ENCODE measurements at places on chromosomes 13 and 19.

DNA sequence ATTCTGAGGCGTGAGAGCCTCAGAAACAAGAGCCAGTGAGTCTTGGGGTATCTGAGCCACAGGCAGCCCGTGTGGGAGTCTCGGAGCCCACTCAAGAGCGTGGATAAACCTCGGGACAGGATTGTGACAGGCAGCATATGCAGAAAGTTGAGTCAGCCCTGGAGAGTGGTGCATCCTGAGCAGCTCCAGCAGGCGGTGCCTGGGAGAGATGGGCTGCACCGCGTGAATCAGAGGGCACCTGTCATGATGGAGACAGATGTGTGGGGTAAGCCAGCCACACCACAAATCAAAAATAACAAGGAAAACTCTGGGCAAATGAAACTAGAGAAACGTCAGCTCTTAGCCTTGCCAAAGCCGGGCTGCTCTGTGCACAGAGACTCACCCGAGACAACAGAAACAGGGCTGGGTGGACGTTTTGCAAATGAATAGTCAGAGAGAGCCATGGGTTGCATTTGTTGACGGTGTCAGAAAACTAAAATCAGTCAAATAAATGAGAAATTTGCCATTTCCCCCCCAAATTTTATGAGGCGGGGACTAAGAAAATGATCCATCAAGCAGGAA lies 30.0 kb upstream of the POP4 start:
- no peak for DNase-seq

DNA sequence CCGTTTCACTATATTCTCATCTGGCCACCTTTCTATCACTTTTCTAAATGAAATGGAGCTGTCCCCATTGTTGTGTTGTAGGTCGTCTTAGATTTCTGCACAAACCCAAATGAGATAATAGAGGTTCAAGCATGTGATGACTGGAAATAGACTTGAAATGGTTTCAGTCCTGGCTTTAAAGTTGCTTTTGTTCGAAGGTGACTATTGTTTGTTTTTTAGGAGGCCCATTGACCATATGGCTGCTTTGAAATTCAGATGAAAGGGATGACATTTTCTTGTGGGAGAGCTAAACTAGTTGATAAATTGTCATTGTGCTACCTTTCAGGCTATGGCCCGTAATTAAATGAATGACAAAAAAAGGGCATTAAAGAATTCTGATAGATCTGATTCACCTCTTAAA lies 583.7 kb downstream of the GPC6 start:
- DNase-seq, result no peak

- no peak for DNase-seq
Measured at GRCh38 chr13:48505597-48506091, 27.2 kb downstream of the RCBTB2 start.

GRCh38 chr19:49613374-49613773 lies 22.4 kb downstream of the PRR12 start:
- no peak for DNase-seq

DNA sequence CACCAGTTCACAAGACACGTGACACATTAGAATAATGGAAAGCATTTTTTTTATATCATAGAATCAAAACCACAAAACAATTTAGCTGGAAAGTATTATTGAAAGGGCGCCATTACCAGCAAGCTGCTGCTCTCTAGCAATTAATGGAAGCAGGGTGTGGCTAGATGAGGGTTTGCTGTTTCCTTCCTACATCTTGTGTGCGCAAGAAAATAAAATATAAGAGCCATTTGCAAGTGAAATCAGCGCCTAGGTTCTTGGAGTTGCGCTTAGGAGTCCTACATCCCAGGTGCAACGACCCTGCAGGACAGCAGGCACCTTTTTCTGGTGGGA lies 140.9 kb downstream of the ZNF536 start:
- no peak for DNase-seq

GRCh38 chr13:40255551-40255950 lies 410.9 kb downstream of the FOXO1 start:
- no peak for DNase-seq

- DNase-seq, result no peak
Measured at GRCh38 chr13:93364166-93364565, 137.6 kb downstream of the GPC6 start.

DNA sequence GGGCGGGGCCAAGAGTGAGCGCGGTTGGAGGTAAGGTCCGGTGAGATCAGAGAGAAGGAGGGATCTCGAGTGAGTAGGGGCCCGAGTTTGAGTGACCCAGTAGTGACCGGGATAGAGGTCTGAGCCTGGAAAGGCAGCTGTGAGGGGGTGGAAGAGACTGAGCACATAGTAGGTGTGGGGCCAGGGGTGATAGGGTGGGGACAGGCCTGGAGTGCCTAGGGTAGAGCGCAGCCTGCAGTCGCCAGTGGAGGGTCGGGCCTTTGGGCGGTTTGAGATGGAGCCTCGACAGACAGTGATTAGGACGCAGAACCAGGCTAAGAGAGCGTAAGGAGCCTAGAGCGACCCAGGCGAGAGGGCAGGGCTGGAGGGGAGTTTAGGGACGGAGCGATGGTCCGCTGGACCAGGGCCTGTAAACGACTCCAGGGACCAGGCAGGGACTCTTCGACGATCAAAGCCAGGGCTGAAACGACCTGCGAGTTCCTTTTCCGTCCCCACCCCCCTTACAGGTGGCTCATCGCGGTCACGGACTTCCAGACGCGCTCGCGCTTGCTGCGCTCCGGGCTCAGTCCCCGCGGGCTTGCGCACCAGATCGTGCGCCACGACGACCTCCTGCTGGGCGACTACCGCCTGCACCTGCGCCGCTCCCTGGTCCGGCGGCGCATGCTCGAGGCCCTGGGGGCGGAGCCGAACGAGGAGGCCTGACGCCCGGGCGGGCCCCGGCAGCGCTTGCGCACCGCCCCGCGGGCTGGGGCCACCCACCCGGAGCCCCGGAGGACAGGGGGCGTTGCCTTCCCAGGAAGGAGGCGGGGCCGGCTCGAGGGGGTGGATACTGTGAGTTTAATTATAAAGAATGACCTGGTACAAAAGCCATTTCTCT lies 9.4 kb downstream of the C19orf81 start:
- no peak for DNase-seq

GRCh38 chr13:47837104-47837880 lies 163.8 kb downstream of the SUCLA2 start:
- no peak for DNase-seq

GRCh38 chr13:92716749-92717148 lies 509.9 kb upstream of the GPC6 start:
- DNase-seq, result no peak

GRCh38 chr13:49731766-49732165 lies 40.5 kb upstream of the EBPL start:
- DNase-seq, result no peak

DNA sequence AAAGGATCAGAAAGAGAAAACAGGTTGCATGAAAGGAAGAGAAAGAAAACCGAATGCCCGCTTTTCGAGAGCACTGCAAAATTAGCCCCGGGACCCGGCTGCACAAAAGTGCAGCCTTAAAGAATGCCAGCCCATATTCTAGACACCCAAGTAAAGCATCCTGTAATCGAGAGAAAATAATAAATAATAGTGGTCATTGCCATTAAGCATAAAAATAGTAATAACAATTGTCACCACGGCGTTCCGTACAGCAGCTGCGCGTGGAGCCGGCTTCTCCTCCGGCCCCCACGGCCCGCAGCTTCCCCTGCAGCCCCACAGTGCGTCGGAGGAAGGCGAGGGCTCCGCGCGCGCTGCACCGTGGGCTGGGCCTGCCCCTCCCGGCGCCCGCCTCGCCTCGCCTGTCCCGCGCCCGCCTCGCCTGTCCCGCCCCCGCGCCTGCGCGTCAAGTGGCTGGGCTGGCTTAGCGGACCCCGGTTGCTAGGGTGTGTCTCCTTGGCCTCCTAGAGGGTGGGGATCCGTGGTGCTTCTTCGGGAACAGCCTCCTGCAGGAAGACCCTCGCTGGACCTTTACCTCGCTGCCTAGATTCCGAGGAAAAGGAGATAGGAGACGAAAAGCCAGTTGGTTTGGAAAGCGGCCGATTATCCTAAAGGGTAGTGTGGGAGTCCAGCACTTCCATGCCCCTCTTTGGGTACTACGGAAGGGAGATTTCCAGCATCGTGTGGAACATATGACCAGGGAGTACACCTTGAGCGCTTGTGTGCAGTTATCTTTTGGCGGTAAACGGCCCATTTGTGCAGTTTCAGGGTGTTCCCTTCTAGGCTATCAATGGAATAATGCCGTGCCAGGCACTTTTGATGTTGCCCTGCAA lies at the start of gene LRRC63:
Gene LRRC63 (plus strand): TSS at position 446 of the 869 bp plus-strand sequence. CDS start 1,107 bp downstream, outside the sequence.
- DNase-seq, result peak; percentile 79

- no peak for DNase-seq
Measured at GRCh38 chr13:63435667-63436324, 2020.1 kb upstream of the PCDH20 start.

GRCh38 chr13:51793570-51794271 lies 10.2 kb downstream of the DHRS12 start:
- no peak for DNase-seq

DNA sequence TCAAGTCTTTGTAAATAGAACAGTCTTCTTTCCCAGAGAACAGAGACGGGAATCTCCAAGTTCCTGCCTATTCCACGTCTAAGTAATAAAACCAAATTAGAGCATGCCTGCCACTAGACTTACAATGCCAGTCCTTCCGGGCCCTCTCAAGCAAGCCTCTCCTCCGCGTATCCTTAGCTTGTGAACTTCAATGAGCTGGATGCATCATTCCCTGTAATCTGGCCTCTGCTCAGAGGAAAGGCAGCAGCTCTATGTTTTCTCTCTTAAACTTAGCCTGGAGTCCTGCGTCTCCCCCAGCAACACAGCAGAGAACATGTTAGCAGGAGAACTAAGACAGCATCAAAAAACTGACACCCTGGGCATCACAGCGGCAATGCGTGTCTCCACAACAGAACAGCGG lies 8.2 kb downstream of the NALCN start:
- no peak for DNase-seq

DNA sequence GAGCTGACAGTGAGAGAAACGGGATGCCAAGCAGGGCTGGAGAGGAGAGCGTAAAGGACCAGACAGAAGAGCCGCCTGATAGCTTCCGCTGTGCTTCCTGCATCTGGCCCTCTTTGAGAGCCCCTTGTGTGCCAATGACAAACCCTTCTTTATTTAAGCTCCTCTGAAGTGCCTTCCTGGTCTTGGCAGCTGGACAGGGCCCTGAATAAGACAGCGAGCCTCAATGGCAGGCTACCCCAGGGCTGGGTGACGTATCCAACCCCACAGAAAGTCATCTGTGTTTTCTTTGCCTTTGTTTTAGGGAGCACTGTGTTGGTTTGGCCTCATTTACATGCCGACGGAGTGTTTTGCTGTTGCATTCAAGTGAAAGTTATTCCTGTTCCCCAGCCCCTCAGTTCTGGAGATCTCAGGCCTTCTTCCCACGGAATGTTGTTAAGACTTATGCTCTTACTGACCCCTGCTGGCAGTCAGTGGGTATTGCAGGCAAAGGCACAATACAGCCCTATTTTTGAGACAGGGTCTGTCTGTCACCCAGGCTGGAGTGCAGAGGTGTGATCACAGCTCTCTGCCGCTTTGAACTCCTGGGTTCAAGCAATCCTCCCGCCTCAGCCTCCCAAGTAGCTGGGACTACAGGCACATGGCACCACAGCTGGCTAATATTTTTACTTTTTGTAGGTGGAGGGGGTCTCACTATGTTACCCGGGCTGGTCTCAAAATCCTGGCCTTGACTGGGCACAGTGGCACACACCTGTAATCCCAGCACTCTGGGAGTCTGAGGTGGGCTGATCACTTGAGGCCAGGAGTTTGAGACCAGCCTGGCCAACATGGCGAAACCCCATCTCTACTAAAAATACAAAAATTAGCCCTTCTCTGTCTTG lies 16.8 kb downstream of the CCL25 start:
- DNase-seq, result peak; percentile 12

DNA sequence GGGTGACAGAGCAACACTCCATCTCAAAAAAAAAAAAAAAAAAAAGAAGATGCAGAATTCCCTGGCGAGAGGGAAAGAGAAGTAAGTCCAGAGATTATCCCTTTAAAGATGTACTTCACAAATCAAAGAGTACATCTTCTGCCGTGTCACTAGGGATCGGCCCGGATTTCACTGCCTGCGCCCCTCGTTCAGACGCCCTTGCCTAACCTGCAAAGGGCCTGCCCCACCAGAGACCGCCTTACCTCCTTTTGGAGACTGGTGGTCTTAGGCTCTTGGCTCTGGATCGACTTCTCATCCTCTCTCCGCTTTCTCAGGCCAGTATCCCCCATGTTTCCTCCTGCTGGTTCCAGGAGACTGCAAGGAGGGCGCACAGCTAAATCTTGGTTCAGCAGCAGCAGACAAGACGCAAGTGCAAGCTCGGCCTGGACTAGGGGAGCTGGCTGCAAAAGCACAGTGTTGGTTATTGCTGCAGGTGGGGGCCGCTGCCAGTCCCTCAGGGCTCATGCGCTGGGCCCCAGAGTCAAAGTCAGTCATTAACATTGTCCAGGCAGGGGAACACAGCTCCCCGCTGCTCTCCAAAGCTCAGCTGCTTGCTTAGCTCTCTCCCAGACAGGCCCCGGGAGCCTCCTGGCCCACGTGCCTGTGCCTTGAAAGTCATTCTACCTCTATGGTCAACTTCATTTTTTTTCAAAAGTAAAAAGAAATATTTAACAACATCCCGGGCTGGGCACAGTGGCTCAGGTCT lies 1.2 kb downstream of the SLC7A9 start:
- no peak for DNase-seq

DNA sequence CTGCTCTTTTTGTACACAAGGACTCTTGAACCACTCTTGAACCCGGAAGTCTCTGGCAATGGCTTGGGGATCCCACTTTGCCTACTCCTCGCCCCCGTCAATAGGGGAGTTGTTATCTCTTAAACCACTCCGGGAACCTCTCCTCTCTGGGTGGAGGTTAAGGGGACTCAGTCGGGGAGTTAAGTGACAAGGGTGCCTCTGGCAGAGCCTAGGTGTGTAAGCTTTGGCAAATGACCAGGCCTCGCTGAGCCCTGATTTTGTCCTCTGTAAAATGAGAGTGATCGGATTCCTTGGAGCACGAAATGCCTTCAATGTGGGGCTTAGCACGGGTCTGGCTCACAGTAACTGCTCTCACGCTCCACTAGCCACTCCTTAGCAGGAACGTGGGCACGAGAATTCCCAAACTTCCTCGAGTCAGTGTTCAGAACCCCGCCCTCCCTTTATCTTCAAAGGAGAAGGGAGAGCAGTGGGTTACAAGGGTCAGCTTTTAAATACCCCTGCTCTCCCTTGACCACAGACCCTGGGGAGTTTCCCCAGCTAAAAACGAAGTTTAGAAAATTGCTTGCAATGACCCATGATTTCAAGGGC lies 193.3 kb downstream of the KATNAL1 start:
- no peak for DNase-seq

DNA sequence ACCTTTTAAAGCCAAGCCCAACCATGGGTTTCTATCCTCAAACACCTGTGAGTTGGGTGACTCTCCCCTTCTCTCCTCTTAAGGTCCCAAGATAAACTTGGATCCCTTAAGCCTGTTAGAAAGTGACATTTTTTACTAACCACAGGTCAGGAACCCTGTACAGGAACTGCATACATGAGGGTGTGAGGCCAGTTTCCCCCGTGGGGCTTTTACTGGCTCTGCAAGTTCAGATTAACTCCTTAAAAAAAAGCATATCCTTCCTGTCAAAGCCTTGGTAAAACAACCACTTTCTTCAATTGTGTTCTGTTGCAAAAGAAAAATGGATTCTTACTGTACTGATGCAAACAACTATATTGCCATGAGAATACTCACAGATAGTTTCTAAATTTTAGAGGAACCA lies 2638.7 kb upstream of the PCDH20 start:
- no peak for DNase-seq

All from NCI-H345 (cell line).